ENCODE measurements at places on chromosomes 11 and 22. TPM values are rescaled to one million over a fixed set of nuclear protein-coding genes. Genes with fewer than 3 reads are reported as not detected.

Gene RNF141
- total RNA-seq = 50.1 TPM

Gene SEPTIN3
- total RNA-seq = 0.14 TPM

Gene PLEKHB1
- total RNA-seq = 0.34 TPM

Gene TRIM51
- not detected for total RNA-seq

Gene MYOD1
- total RNA-seq = not detected
